ENCODE measurements at places on chromosomes 7 and 10. TPM values are rescaled to one million over a fixed set of nuclear protein-coding genes. Genes with fewer than 3 reads are reported as not detected.

The PTPRN2 gene
- total RNA-seq = 3.6 TPM

DNA sequence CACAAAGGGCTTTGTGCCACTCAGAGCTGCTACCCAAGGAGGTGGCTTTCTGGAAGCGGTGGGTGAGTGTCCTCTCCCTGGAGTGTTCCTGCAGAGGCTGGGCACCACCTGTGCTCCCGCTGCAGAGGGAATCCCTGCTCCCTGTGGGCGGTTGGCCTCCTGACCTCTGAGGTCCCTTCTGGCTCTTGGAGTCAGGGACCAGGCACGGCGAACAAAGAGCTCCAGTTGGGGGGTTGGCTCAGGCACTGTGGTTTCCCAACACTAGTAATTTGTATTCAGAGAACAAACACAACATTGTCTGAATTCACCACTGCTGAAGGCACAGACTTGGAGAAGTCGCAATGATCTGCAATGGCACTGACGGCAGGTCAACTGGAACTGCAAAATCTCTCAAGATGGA is 328.9 kb downstream of the PRPF18 start:
- no peak for DNase-seq

DNA sequence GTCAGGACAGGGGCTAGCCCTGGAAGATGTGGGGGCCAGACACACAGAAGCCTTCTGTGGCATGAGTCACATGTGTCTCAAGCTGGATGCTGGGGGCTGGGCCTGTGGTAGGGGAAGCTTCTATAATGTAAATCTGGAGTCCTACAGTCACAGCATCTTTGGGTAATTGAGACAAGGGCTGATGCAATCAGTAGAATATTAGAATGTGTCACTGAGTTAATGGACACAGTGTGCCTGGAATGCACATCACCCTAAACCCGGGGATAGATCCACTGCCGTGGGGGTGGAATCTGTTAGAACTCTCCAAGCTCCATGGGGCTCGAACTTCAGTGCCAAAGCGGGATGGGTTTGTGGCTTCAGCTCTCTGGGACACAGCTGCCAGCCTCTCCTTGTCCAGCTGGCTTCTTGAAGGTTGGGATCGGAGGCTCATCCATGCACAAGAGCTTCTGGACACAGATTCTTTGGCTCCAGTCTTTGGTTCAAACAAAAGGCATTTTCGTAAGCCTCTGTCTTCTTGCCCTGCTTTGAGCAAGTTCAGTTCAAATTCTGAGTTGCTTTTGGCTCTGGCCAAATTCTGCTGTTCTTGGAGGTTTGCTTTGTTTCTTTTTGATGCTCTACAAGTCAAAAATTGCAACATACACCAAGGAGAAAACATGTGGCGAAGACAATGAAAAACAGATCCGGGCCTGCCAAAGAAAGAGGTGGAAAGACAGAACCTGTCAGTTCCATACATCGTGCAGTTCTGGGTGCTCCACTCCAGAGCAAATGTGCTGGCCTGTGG is 194.8 kb upstream of the ZNF32 start:
- DNase-seq = no peak

GRCh38 chr7:25926009-25926408 is 226.0 kb upstream of the NFE2L3 start:
- DNase-seq = peak; percentile 19

DNA sequence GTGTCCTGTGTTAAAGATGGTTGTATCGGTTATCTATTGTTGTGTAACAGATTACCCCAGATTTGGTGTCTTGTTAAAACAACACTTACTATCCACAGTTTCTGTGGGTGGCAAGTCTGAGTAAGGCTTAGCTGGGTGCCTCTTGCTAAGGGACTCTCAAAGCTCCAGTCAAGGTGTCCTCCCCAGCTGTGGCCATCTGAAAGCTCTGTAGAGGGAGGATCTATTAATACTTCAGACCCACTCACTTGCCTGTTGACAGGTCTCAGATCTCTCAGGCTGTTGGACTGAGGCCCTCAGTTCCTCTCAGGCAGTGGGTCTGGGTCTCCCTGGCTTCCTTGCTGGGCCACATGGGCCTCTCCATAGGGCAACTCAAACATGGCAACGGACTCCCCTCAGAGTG is 19.6 kb downstream of the ARID5B start:
- no peak for DNase-seq
